HCT116 (cell line): ENCODE measurements at places on chromosomes 11 and 22.

DNA sequence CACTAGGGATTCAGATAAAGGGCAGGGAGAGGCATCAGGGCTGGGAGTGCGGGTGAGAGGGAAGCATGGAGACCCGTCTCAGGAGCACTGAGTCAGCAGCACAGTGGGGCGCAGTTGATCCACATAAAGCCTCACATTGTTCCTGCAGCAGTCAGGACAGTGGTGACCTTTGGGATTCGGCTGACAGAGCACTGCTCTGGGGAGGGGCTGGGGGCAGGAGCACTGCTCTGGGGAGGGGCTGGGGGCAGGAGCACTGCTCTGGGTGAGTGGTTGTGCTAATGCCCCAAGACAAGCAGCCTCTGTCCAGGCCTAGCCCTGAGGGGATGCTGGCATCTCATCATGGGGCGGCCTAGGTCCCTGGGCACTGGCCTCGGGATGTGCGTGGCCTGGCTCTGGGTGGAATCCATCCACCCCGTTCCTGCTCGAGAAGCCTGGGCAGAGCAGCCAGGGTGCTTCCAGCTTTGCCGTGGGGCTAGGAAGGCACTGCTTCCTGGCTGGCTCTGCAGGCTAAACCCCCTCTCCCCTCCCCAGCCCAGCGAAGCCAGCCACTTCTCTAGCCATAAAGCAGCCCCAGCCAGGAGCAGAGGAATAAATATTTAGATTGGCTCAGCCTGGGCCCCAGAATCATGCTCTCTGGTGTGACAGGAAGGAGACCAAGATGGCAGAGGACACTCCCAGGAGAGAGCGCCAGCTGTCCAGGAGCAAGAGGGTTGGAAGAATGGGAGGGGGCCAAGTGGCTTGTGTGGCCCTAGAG is 7.3 kb downstream of the OAF start:
- no peak for DNase-seq

GRCh38 chr11:117664897-117665296 is 132.1 kb downstream of the DSCAML1 start:
- no peak for DNase-seq

DNA sequence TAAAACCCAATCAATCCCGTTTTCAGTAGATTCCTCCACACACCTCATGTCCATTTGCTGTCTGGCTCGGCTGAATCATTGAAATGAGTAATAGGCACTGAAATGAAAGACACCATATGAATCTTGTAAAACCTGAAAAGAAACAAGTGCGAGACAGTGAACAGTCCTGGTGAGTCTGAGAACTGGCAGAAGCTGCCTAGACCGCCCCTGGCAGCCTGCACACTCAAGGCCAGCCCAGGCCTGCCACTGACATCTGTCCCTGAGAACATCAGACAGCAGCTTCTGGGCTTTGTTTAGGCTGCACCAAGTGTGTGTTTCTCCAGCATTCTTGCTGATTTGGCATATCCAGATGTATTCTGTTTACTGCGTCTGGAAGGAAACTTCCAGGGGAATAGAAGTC is 44.8 kb downstream of the ENDOD1 start:
- DNase-seq: no peak

GRCh38 chr11:64677441-64678023 is 45.5 kb downstream of the NRXN2 start:
- DNase-seq: no peak
